ENCODE measurements at places on chromosomes 12 and 14.

- no peak for DNase-seq
Measured at GRCh38 chr12:11824736-11825135, 175.3 kb downstream of the ETV6 start.

DNA sequence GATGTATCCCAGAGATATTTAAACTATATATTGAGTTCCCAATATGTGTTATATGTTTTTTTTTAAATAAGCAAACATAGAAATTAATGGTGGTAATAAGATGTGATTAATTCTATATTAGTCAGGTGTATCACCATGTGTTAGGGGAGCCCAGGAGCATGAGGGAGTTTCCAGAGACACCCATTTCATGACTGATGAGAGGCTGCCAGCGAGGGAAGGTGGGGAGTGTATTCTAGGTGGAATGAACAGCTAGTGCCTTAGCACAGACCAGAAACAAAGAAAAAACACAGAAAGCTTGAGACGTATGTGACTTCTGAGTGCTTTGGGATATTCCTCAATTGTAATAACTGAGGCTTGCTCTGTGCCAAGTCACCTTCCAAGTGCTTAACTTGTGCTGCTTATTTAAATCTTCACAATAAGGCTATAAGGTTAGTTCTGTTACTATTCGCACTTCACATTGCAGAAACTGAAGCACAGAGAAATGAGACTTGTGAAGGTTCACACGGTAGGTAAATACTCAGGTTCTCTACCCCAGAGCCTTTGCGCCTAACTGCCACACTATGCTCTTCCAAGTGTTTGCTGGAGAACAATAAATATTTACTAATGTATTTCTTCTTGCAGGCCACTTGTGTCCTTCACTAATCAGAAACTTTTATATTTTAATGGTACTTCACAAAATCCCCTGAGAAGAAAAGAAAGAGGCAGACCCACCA lies 17.9 kb upstream of the MGP start:
- DNase-seq: no peak

DNA sequence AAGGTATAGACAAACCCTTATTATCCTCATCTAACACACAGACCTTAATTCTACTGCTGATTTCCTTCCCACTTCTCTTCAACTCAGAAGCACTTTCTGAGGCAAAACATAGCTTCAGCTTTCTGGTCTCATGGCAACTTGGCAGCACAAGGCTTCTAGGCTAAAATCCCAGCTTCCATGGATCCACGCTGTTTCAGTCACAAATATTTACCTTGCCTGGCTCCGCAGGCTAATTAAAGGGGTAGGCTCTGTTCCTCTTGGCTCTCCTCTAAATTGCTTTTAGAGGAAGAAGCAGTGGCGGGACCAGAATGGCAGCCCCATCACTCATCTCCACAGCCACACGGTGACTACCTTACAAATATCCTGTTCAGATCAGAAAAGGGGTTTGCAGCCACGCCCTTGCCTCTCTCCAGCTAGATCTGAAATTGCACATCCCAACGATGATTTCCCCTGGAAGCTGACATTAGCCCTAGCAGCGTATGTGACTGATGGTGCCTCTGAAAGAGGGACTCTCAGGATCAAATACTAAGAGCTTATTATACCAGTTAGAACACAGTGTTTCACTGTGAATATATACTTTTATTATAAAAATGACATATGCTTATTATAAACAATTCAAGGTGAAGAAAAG lies 221.5 kb upstream of the NUDT4 start:
- DNase-seq: no peak

DNA sequence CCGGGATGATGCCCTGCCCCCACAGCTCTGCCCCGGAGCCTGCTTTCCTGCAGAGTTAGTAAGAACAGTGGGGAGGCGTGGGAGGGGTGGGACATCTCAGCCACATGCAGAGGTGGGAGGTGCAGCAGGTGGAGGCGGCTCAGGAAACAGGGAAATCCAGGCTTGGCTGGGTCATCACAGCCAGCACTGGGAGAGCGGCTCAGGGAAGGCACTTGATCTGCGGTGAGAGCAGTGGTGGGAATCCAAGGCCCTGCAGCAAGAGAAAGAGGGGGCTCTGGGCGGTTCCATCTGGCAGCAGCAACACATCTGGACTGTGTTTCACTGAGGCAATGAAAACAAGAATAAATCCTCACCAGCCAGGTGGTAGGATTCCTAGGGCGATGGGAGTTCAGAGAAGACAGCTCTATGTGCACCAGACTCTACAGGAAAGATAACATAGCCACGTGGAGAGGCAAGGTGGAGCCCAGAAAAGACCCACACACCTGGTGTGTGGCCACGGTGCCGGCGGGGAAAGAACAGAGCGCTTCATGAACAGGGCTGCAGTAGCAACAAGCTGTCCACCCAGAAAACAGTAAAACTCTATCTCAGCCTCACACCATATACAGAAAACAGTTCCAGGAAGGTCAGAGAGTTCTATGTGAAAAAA lies 57.6 kb downstream of the CCDC85C start:
- DNase-seq: no peak

DNA sequence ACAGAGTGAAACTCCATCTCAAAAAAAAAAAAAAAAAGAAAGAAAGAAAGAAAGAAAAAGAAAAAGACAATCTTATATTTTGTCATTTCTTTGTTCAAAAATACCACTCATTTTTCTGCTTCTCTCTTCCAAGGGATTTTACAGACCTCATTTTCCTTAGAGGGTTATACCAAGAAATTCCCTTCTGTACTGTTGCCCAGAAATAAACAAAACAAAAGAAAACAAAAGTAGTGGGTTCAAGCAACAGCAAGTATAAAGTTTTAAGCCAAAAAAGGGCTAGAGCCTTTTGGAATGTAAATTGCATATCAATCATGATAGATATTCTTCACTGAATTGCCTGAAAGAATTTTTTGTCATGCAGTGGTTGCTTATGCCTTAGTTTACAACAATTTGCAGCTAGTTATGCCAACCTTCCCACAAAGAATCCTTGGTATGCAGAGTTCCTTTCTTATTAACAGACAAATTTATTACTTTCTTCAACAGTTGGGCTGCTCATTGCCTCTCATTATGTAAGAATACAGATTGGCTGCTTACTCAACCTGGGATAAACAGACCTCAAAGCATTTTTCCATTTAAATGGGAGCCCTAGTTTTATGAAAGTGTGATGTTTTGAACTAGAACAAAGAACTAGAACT lies 129.1 kb upstream of the PPFIA2 start:
- DNase-seq: no peak

GRCh38 chr14:50363714-50364111 lies 33.0 kb downstream of the CDKL1 start:
- DNase-seq: peak; percentile 80

DNA sequence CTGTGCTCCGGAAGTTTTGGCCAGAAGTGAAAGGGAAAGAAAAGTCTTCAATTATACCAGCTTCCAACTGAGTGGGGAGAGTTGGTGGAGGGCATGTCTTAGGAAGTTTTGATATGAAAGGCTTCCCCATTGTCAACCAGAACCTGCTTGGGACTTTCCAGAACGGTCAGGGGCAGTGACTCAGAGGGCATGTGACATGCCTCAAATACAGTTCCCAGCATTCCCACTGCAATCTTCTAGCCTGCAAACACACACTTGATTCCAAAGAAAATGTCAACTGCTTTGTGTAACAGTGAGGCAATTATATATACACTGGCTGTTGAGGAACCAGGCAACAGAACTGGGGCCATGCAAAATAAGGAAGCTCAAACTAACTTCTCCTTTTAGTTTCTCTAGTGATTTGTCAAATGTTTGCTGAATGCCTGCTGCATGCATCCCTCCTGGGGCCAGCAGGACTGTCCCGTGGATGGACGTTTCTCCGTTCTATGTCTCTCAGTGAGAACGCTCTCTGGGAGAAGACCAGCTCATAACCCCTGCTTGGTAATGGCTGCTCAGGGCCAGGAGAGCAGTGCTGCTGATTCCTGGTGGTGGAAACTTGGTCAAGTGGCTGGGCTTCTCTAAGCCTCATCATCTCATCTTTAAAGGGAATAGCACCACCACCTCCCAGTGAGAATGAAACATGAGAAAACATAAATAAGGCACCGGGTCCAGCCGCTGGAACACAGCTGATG lies 18.3 kb downstream of the SLC25A47 start:
- DNase-seq: no peak

DNA sequence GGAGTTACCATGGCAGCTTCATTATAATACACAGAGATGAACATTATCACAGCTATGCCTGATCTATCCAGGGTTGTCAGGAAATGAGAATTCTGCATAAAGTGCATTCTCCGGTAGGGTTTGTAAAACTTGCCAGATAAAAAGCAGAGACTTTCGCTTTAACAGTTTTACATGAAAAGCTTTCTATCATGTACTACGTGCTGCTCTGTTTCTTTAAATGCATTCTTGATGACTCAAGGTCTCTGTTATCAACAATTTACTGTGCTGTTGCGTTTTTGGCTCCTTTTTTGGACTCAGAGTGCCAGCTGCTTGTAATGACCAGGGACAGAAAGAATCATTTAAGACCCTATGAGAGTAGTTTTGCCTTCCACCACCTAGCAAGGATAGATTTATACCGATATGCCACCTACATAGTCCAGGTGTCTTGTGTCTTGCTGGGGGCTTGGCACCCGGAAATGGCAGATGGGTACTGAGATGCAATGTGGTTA lies 371.2 kb downstream of the BTG1 start:
- DNase-seq: no peak

DNA sequence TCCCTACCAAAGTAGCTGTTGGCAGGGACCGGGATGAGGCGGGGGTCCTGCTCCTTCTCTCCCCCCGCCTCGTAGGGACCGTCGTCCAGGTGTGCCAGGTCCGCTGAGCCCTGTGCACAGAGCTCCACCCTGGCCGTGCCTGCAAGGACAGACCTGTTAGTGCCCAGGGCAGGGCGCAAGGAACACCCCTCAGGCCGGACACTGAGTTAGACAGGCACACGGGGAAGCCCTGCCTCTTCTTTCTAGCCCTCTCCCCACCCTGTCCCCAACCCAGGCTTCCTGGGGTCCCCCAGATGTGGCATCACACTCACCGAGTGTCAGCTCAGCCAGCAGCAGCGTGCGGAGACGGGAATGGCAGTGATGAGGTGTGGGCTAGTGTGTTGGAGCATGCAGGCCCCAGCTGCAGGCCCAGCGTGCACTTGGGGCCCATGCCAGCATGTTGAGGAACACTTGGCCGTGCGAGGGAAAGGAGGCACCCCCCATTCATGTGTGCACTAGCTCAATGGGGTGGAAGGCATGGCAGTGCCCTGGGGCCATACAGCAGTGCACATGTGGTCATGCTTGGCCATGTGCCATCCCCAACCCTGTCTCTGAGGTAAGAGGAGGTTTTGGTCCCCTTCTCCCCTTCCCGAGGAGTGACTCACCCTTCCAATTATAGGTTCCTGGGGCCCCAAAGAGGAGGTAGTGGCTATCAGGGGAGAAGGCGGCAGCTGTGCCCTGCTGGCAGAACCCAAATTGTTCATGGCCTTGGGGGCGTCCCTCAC lies 7.3 kb downstream of the ITGA7 start:
- no peak for DNase-seq

DNA sequence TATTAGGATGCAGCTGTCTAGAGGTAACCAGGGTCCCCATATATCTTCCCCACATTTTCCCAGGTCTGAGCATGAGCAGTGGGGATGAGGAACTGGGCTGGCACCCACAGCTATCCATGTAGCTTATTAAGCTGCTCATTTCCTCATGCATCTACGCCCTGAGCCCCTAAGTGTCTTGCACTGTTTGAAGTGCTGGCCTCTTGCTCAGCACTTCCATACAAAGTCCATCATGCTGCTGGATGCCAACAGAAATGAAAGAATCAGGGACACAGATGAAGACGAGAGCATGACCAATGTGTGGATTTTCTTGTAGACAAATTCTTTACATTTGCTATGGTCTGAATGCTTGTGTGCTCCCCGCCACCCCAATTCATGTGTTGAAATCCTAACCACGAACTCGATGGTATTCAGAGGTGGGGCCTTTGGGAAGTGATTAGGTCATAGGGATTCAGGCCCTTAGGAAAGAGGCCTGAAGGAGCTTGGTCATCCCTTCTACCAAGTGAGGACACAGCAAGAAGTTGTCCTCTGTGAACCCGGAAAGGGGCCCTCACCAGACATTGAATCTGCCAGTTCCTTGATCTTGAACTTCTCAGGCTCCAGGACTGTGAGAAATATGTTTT lies 54.5 kb downstream of the C12orf75 start:
- no peak for DNase-seq

GRCh38 chr12:53758081-53758729 lies 6.4 kb upstream of the CISTR start:
- DNase-seq: no peak

DNA sequence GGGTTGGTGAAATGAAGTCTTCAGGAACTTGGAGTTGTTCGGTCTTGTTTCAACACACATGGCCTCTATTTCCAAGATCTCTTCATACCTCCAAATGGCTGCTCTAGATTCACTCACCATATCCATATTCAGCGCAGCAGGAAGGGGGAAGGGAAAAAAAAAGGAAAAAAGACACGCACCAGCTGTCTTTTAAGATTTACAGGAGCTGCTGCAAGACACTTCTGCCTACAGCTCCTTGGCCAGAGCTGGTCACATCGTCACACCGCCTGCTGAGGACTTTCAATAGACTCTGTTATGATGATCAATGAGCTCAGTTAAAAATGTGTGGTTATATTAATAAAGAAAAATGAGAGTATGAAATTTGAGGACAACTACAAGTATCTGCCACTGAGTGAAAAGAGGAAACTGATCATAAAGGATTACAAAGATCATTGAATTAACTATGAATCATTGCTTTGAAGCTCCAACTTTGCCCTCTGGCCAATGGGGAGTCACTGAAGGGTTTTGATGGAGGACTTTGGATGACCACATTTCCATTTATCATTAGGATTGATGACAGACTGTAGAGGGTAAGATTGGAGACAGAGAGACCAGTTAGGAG lies 182.1 kb upstream of the HMGA2 start:
- DNase-seq: no peak

GRCh38 chr14:75277008-75277814 lies 1.4 kb upstream of the FOS start:
- peak; percentile 73 for DNase-seq

- DNase-seq: no peak
Measured at GRCh38 chr12:88553941-88554658, 26.2 kb downstream of the KITLG start.

GRCh38 chr14:56463271-56463890 lies 116.2 kb upstream of the TMEM260 start:
- DNase-seq: no peak

DNA sequence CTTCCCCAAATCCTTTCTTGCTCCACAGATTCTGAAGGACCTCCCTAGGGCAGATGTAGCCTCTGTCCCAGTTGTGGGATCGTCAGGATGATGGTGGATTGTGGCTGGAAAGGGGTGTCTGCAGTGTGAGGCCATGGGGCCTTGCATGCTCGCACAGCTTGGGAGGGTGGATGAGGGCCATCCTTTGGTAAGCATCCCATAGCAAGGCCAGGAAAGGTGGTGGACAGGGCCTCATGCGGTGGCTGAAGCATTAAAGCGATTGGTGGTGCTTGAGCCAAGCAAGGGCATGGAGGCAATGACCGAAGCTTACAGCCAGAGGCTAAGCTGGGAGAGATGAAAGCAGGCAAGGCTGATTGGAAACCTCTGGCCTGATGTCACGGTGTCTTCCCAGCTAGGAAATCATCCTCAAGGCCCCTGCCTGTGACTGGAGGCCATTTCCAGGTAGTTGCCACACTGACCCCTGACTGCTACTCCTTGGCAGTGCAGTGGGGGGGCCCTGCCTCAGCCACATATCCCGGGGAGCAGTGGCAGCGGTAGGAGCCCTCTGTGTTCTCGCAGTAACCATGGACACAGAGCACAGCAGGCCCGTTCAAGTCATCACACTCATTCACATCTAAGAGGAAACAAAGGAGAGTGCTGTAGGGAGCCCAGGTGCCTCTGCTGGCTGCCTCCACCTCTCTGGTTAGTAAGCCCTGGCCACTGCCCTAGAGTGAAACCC lies 7.0 kb downstream of the ISCA2 start:
- DNase-seq: no peak
